Bronchial epithelial cell (primary cell): ENCODE measurements at places on chromosomes 5 and 9. TPM values are rescaled to one million over a fixed set of nuclear protein-coding genes. Genes with fewer than 3 reads are reported as not detected.

DNA sequence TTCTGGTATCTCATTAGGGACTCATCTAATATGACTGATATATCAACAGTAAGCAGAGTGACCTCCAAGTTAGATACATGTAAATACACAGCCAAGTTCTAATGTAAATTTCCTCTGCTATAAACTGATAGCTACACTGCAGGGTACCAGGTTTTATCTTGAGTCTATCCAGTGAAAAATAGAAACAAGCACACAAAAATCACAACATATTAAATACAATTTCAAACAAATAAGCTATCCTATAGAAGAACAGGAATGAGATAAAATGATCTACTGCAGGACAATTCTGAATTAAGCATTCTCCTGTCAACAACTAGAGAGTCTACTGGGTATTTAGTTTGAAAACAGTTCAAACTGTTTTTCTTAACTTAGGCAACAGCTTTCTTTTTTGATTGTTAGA is 42.7 kb downstream of the NR3C1 start:
- DNase-seq, result no peak

DNA sequence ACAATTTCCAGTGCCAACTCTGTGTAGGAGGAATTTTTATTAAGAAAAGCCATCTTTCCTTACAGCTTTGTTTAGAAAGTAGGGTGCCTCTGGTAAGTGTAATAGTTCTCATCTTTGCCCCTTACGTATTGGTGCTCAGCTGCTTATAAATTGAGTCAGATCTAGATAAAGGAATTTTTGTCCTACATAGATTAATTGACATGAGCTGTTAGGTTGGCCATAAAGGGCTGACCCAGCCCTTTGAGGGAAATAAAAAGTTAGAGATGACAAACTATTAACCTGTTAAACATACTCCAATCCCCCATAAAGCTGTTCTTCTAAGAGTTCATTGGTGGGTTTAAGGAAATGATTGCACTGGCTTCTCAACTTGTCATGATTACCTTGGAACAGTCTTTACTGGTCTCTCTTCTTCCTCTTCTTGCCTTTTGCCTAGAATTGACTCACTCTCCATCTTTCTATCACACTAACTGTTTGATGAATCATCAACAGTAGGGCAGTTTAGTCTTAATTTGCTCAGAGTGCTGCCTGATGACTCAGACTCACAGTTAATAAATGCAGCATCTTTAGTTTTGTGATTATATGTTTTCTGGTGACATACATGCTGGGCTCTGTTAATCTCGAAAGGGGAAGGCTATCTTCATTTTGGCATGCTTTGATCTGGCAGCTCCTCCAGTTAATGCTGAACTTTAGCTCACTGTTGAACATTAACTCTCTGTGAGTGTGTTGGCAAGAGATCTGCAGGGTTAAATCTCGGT is 51.7 kb downstream of the ARHGAP26 start:
- DNase-seq, result peak; percentile 94

GRCh38 chr5:36657563-36657995 is 51.2 kb downstream of the SLC1A3 start:
- peak; percentile 100 for DNase-seq

DNA sequence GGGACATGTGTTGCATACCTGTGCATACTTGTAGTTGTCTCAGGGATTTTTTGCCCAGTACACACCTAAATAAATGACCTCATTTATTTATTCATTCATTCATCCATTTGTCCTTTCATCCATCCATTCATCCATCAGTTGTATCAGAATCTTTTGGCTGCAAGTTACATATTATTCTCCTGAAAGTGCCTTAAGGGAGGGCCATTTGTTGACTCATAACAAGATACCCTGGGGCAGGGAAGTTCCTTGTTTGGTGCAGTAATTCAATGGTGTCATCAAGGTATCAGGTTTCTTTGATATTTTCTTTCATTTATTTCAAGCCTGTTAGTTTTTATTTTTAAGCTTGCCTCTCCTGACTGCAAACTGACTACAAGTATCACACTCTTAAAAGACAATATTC is 597.9 kb upstream of the TLE4 start:
- DNase-seq, result peak; percentile 91

- DNase-seq, result no peak
Observed at GRCh38 chr5:56019306-56020272, 24.8 kb upstream of the IL6ST start.

DNA sequence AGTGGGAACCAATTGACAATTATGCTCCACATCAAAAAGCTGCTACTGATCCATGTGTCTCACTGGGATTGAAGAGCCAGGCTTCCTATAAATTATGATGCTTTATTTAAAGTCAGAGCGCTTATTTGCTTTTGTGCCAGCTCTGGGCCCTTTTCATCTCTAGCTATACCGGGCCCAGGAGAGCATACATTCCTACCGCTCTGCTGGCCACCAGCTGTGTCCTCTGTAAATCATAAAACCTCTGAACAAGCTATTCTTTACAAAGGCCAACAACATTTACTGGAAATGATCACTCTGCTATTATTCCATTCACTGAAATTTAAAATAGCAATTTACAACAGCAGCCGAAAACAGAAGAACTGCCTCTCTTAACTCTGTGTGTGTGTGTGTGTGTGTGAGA is 86.6 kb downstream of the ZNF608 start:
- no peak for DNase-seq

GRCh38 chr5:172491481-172491880 is 37.2 kb upstream of the SH3PXD2B start:
- DNase-seq, result no peak

DNA sequence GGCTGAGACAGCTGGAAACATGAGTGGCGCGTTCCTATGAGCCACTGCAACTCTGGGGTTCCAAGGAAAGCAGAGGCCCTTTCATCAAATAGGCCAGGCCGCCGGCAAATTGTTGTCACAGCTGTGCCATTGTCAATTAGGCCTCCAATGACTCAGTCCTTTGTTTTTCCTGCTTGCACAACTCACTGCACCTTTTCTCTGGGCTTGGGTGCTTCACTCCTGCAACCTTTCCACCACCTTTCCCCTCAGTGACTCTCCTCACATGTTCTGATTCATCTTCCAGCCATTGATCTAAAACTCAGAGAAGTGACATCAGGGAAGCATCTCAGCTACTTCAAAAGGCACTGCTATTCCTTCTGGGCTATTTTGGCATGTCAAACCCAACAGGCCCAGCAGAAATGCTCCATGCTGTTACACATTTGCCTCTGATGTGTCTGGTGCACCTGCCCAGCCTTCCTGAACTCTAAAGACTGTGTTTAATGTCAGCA is 653.7 kb downstream of the NR2F1-AS1 start:
- peak; percentile 28 for DNase-seq

DNA sequence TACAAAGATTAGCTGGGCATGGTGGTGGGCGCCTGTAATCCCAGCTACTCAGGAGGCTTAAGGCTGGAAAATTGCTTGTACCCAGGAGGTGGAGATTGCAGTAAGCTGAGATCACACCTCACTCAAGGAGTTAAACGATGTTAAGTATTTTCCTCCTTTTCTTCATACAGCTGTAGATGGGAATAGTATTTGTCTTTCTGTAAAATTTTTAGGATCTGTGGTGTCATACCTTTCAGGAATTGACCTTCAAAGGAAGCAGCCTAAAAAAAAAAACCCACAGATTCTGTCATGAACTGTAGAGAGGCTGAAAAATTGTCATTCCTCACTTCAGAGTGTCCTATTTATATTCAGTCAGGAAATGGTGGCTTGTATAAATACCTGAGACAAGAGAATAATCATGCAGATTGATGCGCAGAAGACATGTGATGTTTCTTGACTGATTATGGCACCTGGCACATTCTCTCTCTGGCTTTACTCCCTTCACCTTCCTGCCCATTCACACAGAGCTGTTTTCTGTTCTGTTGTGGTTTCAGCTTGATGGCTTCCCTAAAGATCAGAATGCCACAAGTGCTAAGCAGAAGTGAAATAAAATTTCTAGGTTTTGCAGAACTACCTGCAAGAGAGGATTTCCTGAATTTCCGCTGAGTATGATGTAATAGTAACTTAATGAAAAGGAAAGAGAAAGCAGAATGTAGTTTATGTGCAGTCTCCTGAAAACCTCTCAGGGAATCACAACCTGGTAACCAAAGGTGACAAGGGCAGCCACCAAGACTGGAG is 3.8 kb downstream of the IFNA1 start:
- no peak for DNase-seq

DNA sequence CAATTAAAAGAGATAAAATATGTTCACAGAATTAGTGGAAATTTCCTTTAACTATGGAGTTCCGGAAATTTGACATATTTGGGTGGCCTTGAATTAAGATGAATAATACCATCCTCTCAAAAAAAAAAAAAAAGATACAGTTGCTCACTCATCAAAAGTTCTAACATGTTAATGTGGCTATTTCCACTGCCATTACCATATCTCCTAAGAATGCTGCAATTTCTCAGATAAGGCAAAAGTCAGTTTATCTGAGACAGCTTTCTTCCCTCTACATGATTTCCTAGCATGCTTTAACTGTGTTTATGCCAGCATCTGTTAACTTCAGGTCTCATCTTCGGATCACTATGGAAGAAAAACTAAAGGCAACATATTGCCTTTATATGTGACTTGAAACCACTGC is 2.6 kb downstream of the FASTKD3 start:
- no peak for DNase-seq

- peak; percentile 48 for DNase-seq
Observed at GRCh38 chr5:55226934-55227663, at the start of gene MCIDAS. Gene MCIDAS, minus strand, starts transcription at chr5:55227315. Its CDS starts 177 bp downstream, at chr5:55227138.

- DNase-seq, result no peak
Observed at GRCh38 chr5:34589832-34590231, 66.3 kb upstream of the RAI14 start.

DNA sequence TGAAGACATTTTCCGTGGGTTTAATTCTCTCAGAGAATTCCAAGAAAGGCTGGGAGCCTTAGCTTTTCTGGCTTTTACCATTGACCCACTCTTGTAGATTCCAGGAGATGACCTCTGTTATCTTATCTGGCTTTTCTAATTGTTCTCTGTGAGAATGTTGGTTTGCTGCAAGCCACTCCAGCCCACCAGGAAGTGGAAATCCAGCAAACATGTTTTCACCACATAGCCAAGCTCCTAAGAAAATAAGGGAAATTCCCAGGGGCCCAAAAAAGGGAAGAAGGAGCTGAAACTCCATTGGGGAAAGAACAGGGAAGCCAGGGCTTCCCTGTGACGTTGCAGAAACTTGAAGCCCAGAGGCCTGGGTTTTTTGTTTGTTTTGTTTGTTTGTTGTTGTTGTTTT is 19.7 kb downstream of the GPR107 start:
- no peak for DNase-seq

Gene DND1
- total RNA-seq, result 0.26 TPM in 2 replicates

Gene S100Z
- not detected in 2 replicates for total RNA-seq

Gene ARL14EPL
- total RNA-seq, result not detected in 2 replicates

Gene PRLR
- total RNA-seq, result not detected in 2 replicates

Gene IFNA14
- not detected in 2 replicates for total RNA-seq

Gene HMCN2
- under 0.01 TPM in 2 replicates for total RNA-seq

Gene FAM81B
- total RNA-seq, result not detected in 2 replicates
